Activated T-helper 2 cell treated with anti-CD3 and anti-CD28 coated beads, Interferon-gamma antibody, Interleukin-2, Interleukin-4, amounts not matched to agents 10 μg/mL and 5 μg/mL and 100 μg/mL, durations not matched to agents 14 hours and 24 hours and 36 hours (primary cell): ENCODE measurements at places on chromosomes 2 and 18.

GRCh38 chr2:62920070-62920469 lies 130.6 kb upstream of the OTX1 start:
- H3K27me3 ChIP-seq: no peaks in the 10 kb centered on the region
- H3K4me1 ChIP-seq: no peaks in the 10 kb centered on the region
- peaks cover 4% of the 10 kb centered on the region for H3K36me3 ChIP-seq
- H3K4me3 ChIP-seq: no peak overlapping the region

GRCh38 chr18:55688030-55688429 lies 100.0 kb upstream of the TCF4 start:
- no peaks in the 10 kb centered on the region for H3K27me3 ChIP-seq
- H3K4me3 ChIP-seq: no peak overlapping the region
- H3K27ac ChIP-seq: no peak overlapping the region
- H3K4me1 ChIP-seq: no peaks in the 10 kb centered on the region
- no peaks in the 10 kb centered on the region for H3K36me3 ChIP-seq
- DNase-seq: no peak

- H3K27me3 ChIP-seq: no peaks in the 10 kb centered on the region
- H3K4me1 ChIP-seq: no peaks in the 10 kb centered on the region
- H3K4me3 ChIP-seq: no peak overlapping the region
- no peak overlapping the region for H3K27ac ChIP-seq
- peaks cover 11% of the 10 kb centered on the region for H3K36me3 ChIP-seq
Measured at GRCh38 chr2:61834893-61835292, 19.0 kb downstream of the FAM161A start.

DNA sequence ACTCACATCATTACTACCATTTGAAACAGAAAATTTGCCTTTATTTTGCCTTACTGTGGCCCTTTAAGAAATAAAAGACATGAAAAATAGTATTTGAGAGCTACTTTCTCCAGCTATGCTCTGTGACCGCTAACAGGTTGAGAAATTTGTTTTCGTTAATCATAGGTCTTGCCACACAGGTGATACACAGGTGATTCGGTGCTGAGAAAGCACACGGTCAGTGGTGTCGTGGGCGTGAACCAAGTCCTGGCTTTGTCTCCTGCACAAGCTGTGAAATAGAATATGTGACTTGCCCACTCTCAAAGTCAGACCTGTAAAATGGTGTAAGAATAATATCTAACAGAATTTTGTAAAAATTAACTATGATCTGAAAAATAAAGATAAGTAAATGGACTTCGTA lies 155.3 kb upstream of the SLC39A10 start:
- no peaks in the 10 kb centered on the region for H3K27me3 ChIP-seq
- peaks cover 25% of the 10 kb centered on the region for H3K36me3 ChIP-seq
- H3K4me1 ChIP-seq: peaks cover 18% of the 10 kb centered on the region
- no peak overlapping the region for H3K4me3 ChIP-seq
